ENCODE measurements at places on chromosomes 7 and 10.

- DNase-seq: no peak
Measured at GRCh38 chr10:64102916-64103315, 581.7 kb downstream of the REEP3 start.

GRCh38 chr7:21469894-21470293 lies 42.0 kb downstream of the SP4 start:
- no peak for DNase-seq

GRCh38 chr10:44024356-44025116 lies 360.4 kb downstream of the CXCL12 start:
- no peak for DNase-seq

DNA sequence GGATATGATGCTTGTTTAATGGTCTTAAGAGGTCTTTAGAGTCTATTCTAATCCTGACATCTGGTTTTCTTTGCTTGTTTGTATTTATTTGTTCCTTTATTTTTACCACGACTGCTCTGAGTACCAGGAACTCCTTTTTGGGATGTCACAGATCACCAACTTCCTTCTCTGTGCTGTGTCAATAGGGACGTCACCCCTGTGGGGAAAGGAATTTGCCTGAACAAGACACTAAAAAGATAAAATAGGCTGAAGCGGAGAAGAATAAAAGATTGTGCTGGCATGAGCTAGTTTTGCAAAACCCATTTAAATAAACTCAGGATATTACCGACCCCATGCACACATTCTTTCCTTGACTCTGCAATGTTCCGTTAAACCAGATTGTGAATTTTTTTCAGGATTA lies 27.7 kb downstream of the MGMT start:
- no peak for DNase-seq

- DNase-seq: no peak
Measured at GRCh38 chr7:103325744-103326143, 18.8 kb downstream of the DNAJC2 start.

DNA sequence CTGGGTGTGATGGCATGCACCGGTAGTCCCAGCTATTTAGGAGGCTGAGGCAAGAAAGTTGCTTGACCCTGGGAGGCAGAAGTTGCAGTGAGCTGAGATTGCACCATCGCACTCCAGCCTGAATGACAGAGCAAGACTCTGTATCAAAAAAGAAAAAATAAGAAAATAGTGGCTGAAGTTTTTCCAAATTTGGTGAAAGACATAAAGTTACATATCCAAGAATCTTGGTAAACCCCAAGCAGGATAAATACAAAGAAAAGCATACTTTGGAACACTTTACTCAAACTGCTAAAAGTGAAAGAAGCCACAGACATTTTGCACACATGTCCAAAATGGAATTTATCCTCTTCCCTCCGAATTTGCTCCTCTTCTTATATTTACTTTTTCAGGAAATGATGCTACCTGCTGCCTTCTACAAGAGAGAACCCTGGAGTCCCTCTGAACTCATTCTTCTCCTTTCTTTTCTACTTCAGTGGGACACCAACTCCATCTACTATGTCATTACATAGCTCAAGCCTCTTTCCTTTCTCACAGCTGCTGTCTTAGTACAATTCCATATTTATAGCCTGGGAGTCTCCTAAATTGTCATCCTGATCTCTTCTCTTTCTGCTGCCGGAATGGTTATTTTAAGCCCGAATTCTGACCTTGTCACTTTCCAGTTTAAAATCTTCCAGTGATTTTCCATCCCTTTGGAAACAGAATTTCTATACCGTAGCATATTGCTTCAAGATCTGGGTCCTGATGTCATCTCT lies 17.3 kb upstream of the SMNDC1 start:
- no peak for DNase-seq

- DNase-seq: no peak
Measured at GRCh38 chr10:14609178-14609577, 165.5 kb downstream of the FAM107B start.

GRCh38 chr10:103839519-103839871 lies 15.9 kb downstream of the SH3PXD2A start:
- no peak for DNase-seq

- DNase-seq: no peak
Measured at GRCh38 chr10:109880886-109881768, 42.2 kb downstream of the XPNPEP1 start.

DNA sequence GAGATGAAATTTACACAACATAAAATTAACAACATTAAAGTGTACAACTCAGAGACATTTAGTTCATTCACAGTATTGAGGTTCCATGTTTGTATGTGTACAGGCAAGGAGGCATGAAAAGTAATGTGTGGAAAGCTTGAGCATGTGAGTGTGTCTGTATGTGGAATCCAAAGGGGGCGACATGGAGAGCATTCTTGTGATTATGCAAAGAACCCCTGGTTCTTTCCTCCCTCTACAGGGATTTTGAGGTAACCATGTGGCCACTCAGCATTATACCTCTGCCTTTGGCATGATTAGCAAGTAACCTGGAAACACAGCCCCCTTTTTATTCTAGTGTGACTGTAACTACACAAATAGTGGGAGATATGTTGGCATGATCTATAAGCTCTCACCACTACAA lies 21.0 kb downstream of the OR2F1 start:
- DNase-seq: no peak

DNA sequence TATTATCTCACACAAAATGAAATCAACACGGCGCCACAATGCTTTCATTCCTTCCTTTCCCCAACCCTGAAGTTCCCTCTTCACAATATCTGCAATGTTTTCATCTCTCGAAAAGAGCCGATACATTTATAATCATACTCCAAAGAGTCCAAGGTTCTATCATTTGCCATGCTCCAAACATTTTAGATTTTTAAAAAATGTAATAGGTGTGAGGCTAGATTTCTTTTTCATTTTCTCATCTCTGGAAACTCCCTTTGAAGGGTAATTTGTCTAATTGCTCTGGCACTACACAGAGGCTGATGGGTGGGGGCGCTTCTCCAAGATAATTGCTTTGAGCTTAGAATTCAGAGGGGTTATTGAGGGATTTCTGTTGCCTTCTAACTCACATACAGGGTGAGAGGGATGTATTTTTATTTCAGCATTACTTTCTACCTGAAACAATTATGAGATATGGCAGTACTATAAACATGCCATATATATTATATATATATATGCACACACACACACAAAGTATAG lies 4.9 kb downstream of the DLX5 start:
- DNase-seq: no peak

GRCh38 chr7:98175260-98175940 lies 35.8 kb upstream of the BHLHA15 start:
- DNase-seq: no peak

- DNase-seq: no peak
Measured at GRCh38 chr10:58041901-58042300, 225.8 kb downstream of the IPMK start.

GRCh38 chr10:71804077-71804476 lies 30.8 kb upstream of the VSIR start:
- no peak for DNase-seq

DNA sequence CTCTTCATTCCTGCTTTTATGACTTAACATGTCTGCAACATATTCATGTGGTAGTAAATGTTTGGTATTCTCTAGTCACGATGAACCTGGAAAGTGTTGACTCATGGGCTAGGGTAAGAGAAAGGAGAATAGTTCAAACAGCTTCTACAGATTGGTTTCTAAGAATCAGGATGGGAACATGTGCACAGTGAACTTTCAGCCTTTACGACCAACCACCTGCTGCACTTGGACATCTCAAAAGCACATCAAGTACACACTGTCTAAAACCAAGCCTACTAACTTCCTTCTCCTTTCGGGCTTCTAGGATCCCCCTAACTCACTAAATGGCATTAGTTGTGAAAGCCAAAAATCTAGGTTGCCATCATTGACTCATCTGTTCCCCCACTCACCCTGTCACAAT lies 85.5 kb downstream of the CUL2 start:
- no peak for DNase-seq

DNA sequence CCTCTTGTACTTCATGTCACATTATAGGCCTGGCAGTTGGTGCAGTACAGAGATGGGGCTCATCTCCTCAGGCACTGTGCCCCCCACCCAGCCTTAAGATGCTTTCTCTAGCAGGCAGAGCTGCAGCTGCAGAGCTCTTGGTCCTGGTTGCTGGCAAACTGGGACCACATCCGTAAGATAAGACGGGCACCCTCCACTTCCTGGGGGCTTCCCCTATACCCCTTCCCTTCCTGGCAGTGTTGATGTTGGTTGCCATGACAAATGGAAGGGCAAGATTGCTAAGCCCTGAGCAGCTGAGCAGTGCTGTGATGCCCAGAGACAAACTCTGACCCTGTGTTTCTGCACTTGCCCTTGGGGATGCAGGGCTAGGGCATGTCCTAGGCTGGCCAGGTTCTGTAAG lies 103.4 kb upstream of the ANLN start:
- DNase-seq: no peak

DNA sequence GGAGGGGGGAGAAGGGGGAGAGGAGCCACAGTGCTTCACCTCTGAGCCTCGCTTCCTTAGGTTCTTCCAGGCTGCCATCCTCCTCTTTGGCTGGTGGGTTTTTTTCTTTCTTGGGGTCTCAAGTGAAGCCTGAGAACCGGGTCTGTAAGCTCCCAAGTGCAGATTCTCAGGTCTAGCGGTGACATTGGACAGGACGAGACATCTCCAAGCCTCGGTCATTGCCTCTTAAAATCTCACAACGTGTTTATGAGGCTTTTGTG lies 817 bp upstream of the IL15RA start:
- DNase-seq: no peak

DNA sequence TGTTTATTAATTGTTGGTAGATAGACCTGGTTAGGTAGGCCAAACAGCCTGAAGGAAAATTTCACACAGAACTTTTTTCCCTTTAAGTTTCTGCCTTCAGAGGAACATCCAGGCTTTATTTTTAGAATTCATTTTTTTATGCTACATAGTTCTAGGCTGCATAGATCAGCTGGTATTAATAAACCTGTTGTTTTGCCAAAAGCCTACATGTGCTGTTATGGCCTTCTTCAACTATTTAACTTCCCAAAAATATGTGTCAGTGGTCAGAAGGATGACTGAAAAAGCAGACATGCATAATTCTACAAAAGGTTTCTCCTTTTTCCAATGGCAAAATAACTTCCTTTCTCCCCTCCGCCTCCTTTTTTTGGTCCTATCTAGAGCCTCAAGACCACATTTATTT lies 303.0 kb upstream of the DKK1 start:
- DNase-seq: no peak

DNA sequence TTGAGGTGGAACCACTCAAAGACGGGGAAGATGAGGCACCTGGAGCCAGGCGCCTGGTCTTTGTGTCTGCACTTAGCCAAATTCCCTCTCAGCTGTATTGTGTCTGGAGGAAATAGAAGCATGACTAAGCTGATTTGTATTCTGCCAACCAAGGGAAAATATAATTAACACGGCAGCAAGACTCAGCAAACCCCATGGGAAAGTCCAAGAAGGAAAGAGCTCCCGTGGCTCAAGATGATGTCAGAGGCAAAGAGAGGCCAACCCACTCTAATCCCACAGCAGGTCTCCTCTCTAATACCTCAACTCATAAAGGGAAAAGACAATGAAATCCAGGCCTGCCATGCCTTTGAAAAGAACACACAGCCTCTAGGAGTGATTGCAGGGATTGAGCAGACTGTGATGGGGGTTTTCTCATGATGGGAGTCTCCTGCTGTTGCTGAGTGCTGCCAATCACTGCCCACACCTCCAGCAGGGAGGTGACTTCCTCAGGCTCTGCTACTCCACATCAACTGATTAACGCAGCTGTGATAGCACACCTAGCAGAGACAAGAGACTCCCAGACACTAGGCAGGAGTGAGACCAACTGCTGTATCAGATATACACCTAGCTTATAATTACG lies 255.5 kb upstream of the C7orf33 start:
- DNase-seq: no peak

DNA sequence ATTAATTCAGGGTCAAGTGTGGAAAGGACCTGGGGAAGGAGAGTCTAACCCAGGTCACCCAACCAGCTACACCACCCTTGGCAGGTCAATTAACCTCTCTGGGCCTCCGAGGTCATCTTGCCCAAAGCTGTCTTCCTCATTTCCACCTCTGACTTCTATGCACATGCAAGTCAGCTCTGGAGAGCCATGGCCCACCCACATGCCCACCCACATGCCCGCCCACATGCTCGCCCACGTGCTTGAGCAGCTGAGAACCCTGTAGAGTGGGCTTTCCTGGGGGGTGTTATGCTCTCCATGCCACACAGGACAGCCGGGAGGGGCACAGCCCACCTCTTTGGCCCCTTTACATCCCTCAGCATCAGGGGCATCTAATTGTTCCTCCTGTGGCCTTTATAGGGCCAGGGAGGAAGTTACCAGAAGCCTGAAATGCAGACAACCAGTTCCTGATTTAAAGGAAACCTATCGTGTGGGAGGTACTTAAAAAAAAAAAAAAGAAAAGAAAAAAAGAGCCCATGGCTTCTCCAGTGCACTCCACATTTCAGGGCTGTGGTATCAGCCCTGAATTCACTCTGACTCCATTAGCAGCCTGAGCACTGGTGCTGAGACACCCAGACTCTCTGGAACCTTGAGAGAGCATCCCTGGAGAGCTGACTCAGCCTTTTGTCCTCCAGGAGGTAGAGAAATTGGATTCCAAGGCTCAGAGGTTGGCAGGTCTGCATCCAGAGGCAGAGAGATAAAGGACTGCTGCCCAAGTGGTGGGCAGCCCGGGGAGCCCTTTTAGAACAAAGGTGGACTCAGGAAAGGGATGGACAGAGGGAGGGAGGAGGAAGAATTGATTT lies 176.2 kb upstream of the ZMIZ1 start:
- DNase-seq: no peak

- DNase-seq: peak; percentile 99
Measured at GRCh38 chr10:104268713-104269645, at the start of gene GSTO2. Gene GSTO2 (plus strand): TSS chr10:104269184. CDS start chr10:104274916, 5,732 bp downstream.

DNA sequence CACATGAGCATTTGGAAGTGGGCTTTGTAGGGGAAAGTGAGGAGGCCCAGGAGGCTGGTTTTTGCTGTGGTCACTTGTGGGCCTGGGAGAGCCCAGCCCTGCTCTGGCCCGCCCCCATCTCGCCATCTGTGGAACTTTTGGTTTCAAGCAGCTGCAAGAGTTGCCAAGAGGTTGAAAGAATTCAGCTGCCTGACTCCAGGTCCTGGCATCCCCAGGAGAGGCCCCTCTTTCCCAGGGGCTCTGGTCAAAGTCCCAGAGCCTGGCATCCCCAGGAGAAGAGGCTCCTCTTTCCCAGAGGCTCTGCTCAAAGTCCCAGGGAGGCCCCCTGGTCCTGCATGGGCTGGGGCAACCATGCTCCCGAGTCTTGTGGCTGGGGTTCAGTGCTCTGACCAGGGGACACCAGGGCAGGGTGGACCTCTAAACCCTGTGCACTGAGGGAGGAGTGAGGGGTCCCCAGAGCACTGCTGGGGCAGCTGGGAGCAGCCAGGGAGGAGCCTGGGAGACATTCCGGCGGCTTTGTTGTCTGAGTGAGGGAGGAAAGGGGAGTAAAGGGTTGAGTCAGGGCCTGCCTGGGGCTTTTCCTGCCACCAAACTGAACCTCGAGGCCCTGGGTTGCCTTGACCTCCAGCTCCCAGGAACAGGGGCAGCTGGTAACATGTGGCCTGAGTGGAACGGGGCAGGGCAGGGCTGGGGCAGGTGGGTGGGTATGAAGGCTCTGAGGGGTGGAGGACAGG lies 27.7 kb upstream of the CSGALNACT2 start:
- DNase-seq: no peak

DNA sequence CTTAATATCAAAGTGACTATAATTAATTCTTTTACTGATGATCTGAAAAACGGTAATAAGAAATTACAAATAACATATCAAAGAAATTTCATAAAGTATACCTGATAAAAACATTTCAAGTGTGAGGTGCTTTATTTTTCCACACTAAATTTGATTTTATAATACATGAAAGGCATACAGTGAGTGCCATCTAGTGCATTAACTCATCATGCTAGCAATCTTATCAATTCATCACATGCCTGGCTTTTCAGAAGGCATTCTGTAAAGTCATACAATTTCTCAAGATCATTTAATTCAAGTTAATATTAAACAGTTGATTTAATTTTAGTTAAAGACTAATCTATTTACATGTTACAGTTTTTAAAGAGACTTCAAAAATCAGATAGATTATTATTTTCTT lies 1020.9 kb downstream of the GATA3 start:
- no peak for DNase-seq
